ENCODE measurements at places on chromosomes 1 and 21. TPM values are rescaled to one million over a fixed set of nuclear protein-coding genes. Genes with fewer than 3 reads are reported as not detected.

The SPRR1A gene
- not detected for total RNA-seq

The OR6K3 gene
- total RNA-seq, result 0.29 TPM

The NENF gene
- 16.0 TPM for total RNA-seq

The TSPAN1 gene
- total RNA-seq, result not detected

The ZSWIM5 gene
- total RNA-seq, result 2.0 TPM

The CELA2A gene
- total RNA-seq, result not detected

The PYHIN1 gene
- 48.2 TPM for total RNA-seq

The SOD1 gene
- total RNA-seq, result 192 TPM
